Mesothelial cell of epicardium (in vitro differentiated cells): ENCODE measurements at places on chromosomes 2 and 18.

DNA sequence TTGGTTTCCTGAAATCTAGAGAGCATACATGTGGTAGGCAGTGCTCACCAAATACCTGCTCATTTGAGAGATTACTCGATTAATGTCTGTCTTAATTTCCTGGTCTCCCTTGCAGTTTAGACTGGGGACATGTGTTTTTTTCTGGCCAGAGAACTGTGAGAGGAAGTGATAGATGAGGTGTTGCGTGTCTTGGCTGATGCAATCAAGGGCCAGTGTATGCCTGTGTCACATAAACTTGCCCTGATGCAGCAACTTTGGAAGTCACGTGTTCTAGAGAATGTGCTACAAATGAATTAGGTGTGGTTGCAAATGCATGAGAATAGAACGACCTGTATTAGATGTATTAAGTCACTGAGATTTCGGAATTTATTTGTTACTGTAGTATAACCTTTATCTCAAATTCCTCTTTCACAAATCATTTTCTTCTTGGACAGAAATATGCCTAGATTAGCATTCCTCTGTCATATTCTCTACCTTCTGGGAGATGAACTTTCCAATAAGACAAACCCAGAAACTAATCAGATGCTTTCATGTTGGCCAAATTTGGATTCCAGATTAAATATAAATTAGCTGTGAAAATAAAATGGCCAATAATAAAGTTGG is 9.9 kb upstream of the IL1A start:
- no peaks in the 10 kb centered on the region for H3K36me3 ChIP-seq
- H3K27me3 ChIP-seq: no peaks in the 10 kb centered on the region
- peaks cover 30% of the 10 kb centered on the region for H3K4me1 ChIP-seq
- no peak for DNase-seq
- H3K27ac ChIP-seq: peak overlapping the region; percentile 86

DNA sequence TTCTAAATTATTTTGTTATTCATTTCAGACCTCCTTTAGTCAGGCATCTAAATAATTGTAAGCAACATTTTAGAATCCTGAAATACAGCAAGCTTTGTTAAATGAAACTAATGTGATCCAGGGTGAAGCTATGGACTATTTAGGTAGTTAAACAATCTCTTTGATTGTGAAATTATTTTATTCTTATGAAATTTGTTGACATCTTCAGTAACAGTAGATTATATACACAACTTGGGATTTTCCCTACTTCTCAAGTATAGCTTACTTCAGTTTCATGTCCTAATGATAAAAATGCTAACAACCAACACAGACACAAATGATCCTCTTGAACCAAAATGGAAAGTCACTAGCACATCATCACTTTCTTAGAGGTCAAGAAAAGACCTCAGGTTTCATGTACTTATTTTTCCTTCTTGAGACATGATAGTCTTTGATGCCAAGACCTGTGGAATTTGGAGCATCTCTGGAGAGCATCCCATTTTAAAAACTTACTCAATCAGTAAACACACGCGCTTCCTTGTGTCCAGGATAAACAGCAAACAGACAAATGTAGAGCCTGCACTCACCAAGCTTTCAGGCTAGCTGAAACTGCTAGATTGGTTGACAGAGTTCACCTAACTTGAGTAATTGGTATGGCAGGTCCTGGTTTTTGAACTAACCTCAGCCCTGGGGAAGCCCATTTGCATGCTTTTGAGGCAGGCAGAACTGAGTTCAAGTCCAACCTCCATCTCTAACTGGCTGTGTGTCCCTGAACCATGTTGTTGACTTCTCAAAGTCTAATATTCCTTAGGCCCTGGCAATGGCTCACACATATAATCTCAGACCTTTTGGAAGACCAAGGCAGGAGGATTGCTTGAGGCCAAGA is 47.8 kb downstream of the KCTD18 start:
- H3K27ac ChIP-seq: peak overlapping the region; percentile 21
- H3K36me3 ChIP-seq: peaks cover 38% of the 10 kb centered on the region
- no peak overlapping the region for H3K4me3 ChIP-seq
- H3K4me1 ChIP-seq: peaks cover 2% of the 10 kb centered on the region
- no peak for DNase-seq

DNA sequence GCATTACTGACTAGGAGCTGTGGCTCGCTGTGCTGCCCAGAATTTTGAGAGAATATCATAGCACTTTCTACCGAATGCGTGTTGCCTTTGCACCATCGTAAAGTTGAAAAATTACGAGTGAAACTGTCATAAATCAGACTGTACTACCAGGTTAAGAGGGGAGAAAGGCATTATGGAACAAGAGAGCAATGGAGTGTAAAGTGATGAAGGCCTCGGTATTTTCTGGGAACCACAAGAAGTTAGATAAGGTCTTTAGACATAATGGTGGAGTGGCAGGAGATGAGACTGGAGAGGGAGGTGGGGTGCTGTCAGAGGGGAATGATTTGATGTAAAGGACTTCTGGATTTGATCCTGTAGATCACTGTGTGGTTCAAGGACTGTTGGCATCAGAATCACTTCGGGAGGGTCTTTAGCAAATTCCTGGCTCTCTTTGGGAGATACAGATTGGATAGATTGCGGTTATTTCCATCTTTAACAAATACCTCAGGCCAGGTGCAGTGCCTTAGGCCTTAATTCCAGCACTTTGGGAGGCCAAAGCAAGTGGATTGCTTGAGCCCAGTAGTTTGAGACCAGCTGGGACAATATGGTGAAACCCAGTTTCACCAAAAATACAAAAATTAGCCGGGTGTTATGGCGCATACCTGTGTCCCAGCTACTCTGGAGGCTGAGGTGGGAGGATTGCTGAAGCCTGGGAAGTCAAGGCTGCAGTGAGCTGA is 4.9 kb upstream of the ADGRF3 start:
- no peak for DNase-seq
- peaks cover 2% of the 10 kb centered on the region for H3K36me3 ChIP-seq
- no peak overlapping the region for H3K4me3 ChIP-seq
- no peak overlapping the region for H3K27ac ChIP-seq
- H3K27me3 ChIP-seq: no peaks in the 10 kb centered on the region

- H3K27me3 ChIP-seq: no peaks in the 10 kb centered on the region
- H3K36me3 ChIP-seq: peaks cover 2% of the 10 kb centered on the region
- H3K4me3 ChIP-seq: no peak overlapping the region
- DNase-seq: no peak
- H3K27ac ChIP-seq: no peak overlapping the region
Measured at GRCh38 chr18:274313-274712, 6.5 kb upstream of the THOC1 start.

DNA sequence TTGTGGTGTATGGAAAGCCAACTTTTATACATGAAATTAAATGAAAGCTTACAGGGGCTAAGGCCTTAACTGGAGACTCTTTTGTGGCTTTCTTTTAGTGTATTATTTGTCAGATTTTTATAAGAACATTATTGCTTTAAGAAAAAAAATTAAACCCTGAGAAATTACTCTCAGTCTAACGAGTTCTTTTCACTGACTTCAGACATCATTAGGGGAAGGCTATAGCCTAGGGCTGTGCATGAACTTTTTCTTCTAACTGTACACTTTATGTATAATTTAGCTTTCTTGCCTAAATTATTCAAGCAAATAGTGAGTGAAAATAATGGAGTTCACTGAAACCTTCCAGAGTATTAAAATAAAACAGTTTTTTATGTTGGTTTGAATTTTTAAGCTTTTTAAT is 151.1 kb upstream of the MEIS1 start:
- H3K4me3 ChIP-seq: no peak overlapping the region
- no peak for DNase-seq
- peaks cover 22% of the 10 kb centered on the region for H3K4me1 ChIP-seq
- H3K27ac ChIP-seq: peak overlapping the region; percentile 78
- H3K36me3 ChIP-seq: peaks cover 9% of the 10 kb centered on the region
- no peaks in the 10 kb centered on the region for H3K27me3 ChIP-seq

DNA sequence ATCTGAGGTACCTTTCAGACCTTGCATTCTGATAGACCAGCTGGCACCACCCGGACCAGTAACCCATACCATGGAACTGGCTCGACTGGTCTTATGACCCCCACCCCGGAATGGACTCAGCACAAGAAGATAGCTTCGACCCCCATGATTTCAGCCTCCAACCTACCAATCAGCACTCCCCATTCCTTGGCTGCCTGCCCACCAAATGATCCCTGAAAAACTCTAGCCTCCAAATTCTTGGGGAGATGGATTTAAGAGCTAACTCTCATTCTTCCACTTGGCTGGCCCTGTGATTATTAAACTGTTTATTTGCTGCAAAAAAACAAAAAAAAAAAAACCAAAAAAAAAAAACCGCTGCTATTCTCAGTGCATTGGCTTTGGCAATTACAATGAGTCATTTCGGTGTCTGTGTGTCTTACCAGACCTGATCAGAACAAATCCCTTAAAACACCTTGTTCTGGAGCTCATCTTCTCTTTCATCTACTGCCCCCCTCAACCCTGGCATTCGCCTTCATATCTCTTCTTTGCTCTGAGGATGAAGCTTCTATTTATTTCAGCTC is 60.1 kb upstream of the KIF5C start:
- peaks cover 34% of the 10 kb centered on the region for H3K4me1 ChIP-seq
- H3K27me3 ChIP-seq: peaks cover 2% of the 10 kb centered on the region
- no peaks in the 10 kb centered on the region for H3K36me3 ChIP-seq

GRCh38 chr2:134099273-134099672 is 154.6 kb upstream of the MGAT5 start:
- peaks cover 2% of the 10 kb centered on the region for H3K4me1 ChIP-seq
- H3K27ac ChIP-seq: no peak overlapping the region
- H3K36me3 ChIP-seq: no peaks in the 10 kb centered on the region
- no peak overlapping the region for H3K4me3 ChIP-seq
- no peak for DNase-seq
- H3K27me3 ChIP-seq: peaks cover 26% of the 10 kb centered on the region

GRCh38 chr18:23986600-23987359 is 27.8 kb upstream of the TTC39C start:
- H3K36me3 ChIP-seq: no peaks in the 10 kb centered on the region
- H3K4me1 ChIP-seq: peaks cover 7% of the 10 kb centered on the region
- no peak overlapping the region for H3K27ac ChIP-seq
- H3K27me3 ChIP-seq: peaks cover 16% of the 10 kb centered on the region

DNA sequence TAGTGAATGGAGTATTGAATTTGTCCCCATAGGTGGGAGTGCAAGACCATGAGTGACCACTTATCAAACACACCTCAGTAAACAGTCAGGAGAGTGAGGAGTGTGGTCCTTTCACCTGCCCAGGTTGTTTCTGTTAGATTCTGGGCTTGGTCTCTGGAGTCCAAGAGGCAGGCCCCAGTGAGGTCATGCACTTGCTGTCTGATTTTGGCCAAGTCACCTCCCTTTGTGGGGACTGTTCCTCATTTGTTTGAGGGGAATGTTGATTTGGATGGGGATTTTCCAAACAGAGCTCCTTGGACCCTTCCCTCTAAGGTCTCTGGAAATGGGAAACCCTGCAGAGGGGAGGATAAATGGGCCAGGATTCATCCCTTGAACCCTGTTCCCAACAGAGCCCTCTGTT is 7.3 kb downstream of the IL1RN start:
- H3K4me1 ChIP-seq: peaks cover 10% of the 10 kb centered on the region
- H3K27me3 ChIP-seq: peaks cover 7% of the 10 kb centered on the region
- no peak overlapping the region for H3K4me3 ChIP-seq

- H3K27me3 ChIP-seq: no peaks in the 10 kb centered on the region
- no peak overlapping the region for H3K27ac ChIP-seq
- DNase-seq: no peak
- H3K36me3 ChIP-seq: no peaks in the 10 kb centered on the region
- H3K4me1 ChIP-seq: peaks cover 35% of the 10 kb centered on the region
Measured at GRCh38 chr2:6309415-6310255, 556.1 kb downstream of the CMPK2 start.

DNA sequence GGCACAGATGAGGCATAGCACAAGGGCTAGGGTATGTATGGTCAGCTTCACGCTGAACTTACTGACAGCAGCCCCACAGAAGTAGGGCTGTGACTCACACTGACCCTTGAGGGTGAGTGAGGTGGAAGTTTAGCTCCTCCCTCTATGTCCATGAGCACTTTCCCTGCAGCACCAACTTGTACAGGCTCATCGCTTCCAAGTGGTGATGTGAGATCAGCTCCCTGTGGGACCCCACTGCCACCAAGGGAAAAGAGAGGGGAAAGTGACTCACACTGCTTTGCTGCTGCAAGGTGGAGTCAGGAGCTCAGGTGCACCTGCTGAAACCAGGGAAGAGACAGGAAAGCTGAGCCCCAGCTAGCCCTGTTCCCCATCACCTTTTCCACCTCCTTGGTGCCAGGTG is 91.5 kb downstream of the TEX51 start:
- no peaks in the 10 kb centered on the region for H3K27me3 ChIP-seq
- no peaks in the 10 kb centered on the region for H3K36me3 ChIP-seq
- H3K27ac ChIP-seq: no peak overlapping the region
- H3K4me1 ChIP-seq: no peaks in the 10 kb centered on the region

DNA sequence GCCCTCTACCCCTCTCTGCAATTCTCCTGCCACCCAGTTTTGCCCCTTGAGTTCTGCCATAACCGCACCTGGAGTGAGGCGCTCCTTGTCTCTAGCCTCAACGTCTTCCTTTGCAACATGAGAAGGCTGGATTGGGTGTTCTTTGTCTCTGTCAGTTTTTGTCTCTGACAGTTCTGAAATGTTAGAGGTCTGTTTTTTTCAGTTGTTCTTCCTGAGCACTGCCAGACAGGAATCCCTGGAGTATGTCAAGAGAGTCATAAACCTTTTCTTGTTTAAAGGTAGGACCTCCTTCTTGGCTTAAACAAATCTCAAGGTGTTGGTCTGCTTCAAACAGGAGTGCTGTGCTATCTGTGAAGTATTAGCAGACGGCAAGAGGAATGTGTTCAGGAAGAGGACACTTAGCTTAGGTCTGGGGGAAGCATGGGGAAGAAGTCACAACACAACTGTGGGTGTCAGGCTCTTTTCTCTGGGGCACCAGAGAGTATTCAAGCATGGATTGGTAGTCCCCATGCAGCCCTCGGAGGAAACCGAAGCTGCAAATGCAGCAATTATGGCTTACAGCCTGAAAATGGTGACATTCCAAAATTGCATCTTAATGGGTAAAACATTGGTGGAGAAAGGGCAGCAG is 32.3 kb downstream of the AFF3 start:
- H3K27me3 ChIP-seq: peaks cover 70% of the 10 kb centered on the region
- peaks cover 28% of the 10 kb centered on the region for H3K4me1 ChIP-seq
- DNase-seq: no peak
- no peaks in the 10 kb centered on the region for H3K36me3 ChIP-seq
- no peak overlapping the region for H3K4me3 ChIP-seq
- no peak overlapping the region for H3K27ac ChIP-seq

DNA sequence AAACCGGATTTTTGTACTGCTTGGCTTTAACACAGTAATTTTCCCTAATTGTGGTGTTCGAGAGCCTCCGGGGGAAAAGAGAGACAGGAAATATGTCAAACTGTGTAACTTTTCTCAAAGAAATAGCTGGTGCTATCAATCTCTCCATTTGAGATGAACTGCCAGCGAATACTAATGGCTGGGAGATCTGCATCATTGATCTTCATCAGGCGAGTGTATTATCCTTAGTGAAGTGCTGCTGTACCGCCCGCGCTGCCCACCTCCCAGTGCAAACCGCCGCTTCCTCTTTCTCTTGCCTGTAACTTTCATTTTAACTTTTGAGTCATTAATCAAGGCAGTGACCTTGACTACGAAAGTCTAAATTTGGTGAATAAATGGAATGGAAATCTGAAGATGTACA is 246.1 kb upstream of the ST6GAL2 start:
- H3K27me3 ChIP-seq: peaks cover 27% of the 10 kb centered on the region
- H3K4me1 ChIP-seq: no peaks in the 10 kb centered on the region
- DNase-seq: no peak
- H3K27ac ChIP-seq: no peak overlapping the region
- no peak overlapping the region for H3K4me3 ChIP-seq
